LHCN-M2 (cell line): ENCODE measurements at places on chromosomes 3 and 15.

- DNase-seq: no peak
Observed at GRCh38 chr3:147161833-147162232, 244.5 kb downstream of the ZIC4 start.

DNA sequence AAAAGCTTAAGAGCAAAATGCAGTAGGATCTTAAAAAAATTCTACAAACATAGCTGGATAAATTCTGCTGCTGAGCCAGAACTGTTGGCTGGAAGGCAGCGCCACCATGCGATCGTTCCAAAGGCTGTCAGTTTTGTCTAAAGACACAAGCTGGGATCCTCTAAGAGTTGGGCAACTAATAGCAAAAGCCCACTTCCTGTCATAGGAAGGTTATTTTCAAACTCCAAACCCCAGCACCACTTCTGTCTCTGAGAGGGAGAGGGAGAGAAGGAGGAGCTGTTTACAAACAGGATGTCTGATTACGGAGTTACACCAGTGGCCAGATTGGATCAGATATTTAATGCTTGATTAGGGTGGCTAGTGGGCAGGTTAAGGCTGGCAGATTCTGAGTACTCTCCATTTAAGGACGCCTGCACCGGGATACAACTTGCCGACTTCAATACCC lies 44.0 kb downstream of the EIF4E3 start:
- peak; percentile 81 for DNase-seq

- DNase-seq: no peak
Observed at GRCh38 chr15:56042982-56043980, 49.9 kb upstream of the NEDD4 start.

DNA sequence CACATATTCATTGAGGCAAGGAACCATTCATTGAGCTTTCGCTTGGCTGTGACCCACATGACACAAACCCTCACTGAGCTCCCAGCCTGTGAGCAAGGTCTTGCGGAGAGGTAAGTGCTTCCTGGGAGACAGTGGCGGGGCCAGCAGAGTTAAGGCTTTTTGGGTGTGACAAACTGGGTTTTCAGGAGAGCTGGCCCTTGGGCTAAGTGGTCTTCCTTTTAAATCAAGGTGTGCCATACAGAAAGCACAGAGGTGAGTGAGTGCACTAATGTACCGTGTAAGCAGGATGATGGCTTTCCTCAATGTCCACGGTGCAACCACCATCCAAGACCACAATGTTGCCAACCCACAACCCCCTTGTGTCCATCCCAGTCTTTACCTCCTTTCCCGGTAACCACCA lies 28.6 kb downstream of the POMGNT2 start:
- no peak for DNase-seq

- no peak for DNase-seq
Observed at GRCh38 chr3:156816091-156816793, 9.9 kb upstream of the LEKR1 start.

DNA sequence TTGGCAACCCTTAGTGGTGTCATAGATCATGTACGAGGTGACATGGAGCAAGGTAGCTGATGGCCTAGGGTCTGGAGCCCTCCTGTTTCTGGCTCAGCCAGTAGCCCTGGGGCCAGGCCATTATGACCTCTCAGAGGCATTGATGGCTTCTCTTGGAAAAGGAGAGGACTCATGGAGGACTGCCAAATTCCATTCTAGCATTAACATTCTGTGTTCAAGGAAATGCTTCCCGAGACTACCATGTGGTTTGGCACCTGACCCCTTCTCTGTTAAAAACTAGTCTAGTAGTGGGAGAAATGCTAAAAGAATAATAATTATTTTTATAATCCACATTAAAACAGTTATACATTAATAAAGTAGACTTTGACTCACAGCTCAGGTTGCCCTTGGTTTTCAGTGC lies 40.2 kb upstream of the ADAMTSL3 start:
- DNase-seq: peak; percentile 1

- no peak for DNase-seq
Observed at GRCh38 chr3:192516820-192517219, 210.5 kb downstream of the FGF12 start.

GRCh38 chr3:11059090-11059798 lies 66.7 kb downstream of the SLC6A1 start:
- peak; percentile 69 for DNase-seq

DNA sequence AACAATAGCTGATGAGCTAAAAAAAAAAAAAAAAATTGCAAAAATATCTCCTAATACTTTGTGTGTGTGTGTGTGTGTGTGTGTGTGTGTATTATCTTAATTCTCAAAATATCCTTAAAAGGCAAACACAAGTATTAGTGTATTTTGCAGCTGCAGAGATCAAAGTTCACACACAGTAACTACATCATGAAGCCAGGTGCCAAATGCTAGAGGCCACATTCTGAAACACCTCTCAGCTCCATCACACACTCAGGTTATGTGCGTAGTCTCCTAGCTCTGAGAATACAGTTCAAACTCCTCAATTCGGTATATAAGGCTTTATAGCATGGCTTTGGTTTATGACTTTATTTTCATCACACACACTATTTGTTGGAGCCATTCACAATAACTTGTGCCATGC lies 33.5 kb upstream of the PPARG start:
- no peak for DNase-seq

GRCh38 chr3:123053107-123053506 lies 13.7 kb upstream of the PDIA5 start:
- DNase-seq: peak; percentile 85

GRCh38 chr3:127783642-127784160 lies 38.6 kb downstream of the MGLL start:
- no peak for DNase-seq

- no peak for DNase-seq
Observed at GRCh38 chr3:18634461-18634860, 209.3 kb upstream of the SATB1 start.

DNA sequence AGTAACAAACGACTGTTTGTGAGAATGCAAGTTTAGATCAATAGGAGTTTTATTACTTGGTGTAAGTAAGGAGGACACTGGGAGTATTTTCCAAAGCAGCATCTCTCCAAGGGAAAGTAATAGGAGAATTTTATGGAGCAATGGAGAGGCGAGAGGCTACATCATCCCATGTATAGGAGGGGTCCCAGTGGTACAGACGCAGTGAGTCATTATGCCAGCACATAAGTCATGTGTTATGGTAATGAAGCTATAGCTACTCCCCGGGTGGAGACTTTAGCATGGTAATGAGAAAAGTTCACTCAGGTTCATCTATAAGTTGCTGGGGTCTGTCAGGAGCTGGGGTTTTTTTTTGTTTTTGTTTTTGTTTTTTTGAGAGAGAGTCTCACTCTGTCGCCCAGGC lies 29.5 kb upstream of the ZNF445 start:
- no peak for DNase-seq

DNA sequence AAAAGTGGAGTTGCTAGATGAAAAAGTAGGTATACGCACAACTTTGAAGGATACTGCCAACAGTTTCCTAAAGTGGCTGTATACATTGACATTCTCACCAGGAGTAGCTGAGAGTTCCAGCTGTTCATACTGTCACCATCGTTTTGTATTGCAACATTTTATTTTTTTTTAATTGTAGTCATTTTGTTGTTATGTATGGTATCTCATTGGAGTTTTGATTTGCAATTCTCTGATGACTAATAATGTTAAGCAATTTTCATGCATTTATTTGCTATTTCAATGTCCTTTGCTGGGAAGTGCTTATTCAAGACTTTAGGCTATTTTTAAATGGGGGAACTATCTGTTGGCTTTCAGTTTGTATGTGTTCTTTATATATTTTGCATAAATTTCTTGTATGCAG lies 185.1 kb upstream of the TGFBR2 start:
- peak; percentile 86 for DNase-seq

DNA sequence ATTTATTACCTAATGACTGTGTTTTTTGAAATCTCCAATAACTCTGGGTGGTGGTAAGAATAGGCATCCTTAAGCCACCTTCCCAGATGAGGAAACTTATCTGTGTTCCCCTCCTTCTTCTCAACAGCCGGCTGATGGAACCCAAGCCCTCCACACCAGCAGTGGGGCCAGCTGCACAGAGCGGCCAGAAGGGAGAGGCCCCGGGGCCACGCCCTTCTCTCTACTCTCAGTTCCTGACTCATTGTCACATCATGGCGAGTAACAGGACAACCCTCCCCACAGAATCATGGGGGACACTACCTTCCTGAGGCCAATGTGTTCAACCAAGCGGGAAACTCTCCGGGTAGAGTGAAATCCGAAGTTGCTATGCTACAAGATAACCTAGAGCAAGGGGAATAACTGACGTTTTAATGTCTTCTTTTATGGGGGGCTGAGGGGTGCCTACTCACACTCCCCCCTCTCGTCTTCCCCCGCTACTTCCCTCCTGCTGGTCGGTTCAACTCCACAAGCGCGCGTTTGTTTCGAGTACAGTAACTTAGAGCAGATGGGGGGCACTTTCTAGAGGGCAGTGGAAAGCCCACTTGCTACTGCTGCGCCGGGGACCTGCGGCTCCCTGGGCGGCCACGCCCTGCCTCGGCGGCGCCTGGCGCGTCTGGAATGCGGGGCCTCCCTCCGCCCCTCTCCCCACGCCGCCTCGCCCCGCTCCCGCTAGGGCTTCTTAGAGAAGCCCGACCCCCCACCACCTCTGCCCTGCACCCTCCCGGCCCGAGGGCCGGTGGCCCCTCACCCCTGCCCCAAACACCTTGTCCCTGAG lies 621 bp downstream of the ANXA2 start:
- peak; percentile 90 for DNase-seq

DNA sequence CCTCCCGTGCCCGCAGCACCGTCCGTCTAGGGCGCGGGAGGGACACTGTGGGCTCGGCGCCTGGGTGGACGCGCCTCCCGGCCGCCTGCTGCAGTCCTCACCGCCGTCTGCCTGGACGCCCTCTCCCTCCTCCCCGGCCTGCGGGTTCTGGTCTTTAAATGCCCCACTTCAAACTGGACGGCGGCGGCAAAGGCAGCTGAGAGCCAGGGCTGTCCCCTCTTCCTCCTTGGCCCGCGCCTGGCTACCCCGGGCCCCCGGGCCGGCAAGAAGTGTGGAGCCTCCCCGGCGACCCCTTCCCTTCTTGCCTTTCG lies 426 bp downstream of the CBLB start:
- DNase-seq: peak; percentile 63

GRCh38 chr3:178451799-178452198 lies 84.4 kb upstream of the KCNMB2 start:
- DNase-seq: no peak

GRCh38 chr3:98402507-98402906 lies 12.0 kb downstream of the OR5K3 start:
- no peak for DNase-seq

GRCh38 chr3:83434880-83435587 lies 1523.8 kb upstream of the CADM2 start:
- DNase-seq: no peak

GRCh38 chr3:160038862-160039562 lies 50.4 kb downstream of the IL12A start:
- DNase-seq: no peak

- no peak for DNase-seq
Observed at GRCh38 chr15:39053480-39053879, 488.9 kb upstream of the RASGRP1 start.

- peak; percentile 15 for DNase-seq
Observed at GRCh38 chr15:77409259-77410156, 10.4 kb downstream of the PEAK1 start.

DNA sequence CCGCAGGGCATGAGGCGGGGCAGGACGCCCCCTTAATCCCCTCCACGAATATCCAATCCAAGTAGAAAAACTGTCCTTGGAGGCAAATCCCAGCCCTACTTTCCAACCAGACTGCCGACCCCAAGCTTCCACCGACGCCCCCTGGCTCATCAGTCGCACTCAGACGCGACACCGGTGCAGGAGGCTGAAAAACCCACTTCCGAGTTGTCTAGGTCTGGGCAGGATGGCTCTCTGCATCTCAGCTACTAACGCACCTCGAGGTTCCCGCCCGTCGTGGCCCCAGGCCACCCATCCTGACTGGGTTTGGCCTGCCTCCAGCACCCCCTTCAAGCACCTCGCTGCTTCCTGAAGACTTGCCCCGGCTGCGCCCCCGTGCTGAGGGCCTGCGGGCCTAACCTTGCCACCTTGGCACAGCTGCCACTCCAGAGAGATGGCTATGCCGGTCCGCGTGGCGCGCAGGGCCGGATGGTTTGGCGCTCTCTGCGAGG lies 15.5 kb downstream of the RGMA start:
- DNase-seq: no peak

- DNase-seq: no peak
Observed at GRCh38 chr15:80419546-80419945, 15.4 kb downstream of the ARNT2 start.

- DNase-seq: no peak
Observed at GRCh38 chr15:66704803-66705153, 2.7 kb downstream of the SMAD6 start.

- peak; percentile 14 for DNase-seq
Observed at GRCh38 chr3:165624761-165625160, 212.5 kb downstream of the BCHE start.

DNA sequence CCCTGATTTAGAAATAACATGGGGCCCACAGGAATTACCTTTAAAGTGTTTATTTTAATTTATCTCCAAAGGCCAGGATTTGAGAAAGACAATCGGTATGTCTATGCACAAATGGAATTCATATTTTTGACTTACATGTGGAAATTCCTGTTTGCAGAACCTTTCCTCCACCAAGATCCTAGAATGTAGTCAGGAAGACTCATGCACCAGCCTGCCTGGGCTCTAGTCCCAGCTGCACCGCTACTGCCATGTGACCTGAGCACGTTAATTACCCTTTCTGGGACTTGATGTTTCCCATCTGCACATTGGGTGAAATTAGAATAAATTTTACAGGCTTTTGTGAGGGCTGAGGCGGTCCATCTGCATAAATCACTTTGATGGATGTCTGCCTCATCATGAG lies 194.2 kb downstream of the ATP10A start:
- DNase-seq: no peak

DNA sequence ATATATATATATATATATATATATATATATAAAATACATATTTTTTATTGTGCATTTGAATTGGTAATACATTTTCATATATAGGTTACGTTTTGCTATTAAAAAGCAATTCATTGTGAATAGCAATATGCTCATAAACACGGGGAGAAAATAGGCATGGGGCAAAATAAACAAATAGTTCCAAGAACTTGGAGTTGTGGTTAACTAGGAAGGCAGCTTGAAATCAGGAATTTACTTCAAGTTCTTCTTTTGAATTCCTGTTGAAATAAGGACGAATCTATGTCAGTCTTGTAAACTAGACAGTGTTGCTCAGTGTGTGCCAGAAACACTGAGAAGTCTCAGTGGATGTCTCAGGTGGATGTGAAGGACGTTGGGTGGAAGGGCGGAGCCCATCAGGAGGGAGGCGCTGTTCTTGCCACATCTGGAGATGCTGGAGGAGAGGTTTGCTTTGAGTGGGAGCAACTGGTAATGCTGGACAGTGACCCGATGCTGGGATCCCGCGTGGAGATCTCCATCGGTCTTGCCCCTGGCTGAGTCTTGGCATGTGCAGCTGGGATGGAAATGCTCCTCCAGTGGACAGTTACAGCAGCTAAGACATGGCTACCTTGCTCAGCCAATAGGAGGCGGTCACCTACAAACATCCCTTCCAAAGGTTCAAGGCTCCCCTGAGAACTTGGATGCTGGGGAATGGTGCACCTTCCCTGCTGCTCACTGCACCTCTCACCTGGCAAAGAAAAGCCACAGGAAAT lies 2.5 kb downstream of the IL16 start:
- DNase-seq: no peak
